GM12891 (cell line): ENCODE measurements at places on chromosomes 7 and 10.
A peak's percentile ranks its signal among the peaks of the same experiment; 100 is the strongest.

DNA sequence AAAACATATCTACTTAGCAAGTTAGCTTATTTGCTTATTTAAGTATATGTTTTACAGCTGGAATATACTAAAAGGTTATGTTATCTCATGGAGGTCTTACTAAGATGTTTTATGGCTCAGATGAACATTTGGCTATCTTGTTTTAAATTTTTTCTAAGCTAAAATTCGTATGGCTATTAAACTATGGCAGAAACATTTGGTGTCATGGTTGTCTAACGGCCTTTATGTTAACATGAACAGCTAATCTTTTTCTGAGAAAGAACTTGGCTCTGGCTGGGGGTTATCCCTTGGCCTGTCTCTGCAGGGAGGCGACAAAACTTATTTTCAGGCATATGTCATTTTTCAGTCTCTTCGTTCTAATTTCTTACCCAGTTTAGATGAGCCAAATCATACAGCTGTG, 101.5 kb upstream of the MTPN start:
- DNase-seq, result no peak

GRCh38 chr7:123270570-123270969, 70.8 kb upstream of the SLC13A1 start:
- DNase-seq, result no peak

DNA sequence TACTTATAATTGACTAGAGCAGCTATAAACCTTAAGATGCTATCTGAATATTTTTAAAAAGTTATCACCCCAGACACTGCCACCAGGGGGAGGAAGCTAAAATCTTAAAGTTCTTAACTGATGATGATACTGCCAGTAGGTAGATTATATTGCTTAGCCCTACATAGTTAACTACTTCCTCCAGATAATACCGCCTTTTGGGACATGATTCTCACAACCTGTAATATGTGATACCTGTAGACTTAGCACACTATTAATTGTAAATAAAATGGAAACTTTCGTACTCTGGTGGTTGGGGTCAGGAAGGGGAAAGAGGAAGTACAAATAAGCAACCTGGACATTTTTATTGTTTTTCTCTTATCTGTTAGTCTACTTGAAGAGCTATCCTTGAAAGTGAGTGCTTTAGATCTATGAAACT, 268.9 kb downstream of the ADK start:
- DNase-seq, result no peak

GRCh38 chr10:110706690-110707098, 62.6 kb downstream of the RBM20 start:
- DNase-seq, result no peak

GRCh38 chr10:123381224-123381623, 227.0 kb downstream of the BUB3 start:
- no peak for DNase-seq

DNA sequence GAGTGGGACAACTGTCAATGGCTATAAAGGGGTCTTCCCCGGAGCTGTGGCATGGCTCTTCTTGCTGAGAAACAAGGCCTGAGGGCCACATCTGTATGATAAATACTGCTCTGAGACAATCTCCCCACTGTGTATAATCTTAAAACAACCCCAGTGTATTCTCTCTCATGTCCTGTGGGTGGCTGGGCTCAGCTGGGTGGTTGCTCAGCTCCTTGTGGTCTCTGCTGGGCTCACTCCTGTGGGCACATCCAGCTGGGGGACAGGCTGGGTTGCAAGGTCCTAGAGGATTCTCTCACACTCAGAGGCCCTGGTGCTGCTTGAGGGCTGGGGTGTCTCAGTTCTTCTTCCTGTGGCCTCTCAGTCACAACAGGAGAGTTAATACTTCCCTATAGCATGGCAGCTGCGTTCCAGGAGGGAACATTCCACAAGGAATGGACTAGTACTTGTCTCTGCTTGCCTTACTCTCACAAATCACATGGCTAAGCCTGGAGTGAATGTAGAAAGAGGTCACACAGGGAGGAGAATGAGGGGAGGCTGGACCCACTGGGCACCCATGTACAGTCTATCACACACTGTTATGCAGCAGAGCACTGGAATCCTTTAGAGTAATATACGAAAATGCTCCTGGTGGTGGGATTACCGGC, 4.5 kb upstream of the EEPD1 start:
- DNase-seq, result no peak

- DNase-seq, result no peak
Observed at GRCh38 chr7:3135626-3136025, 92.0 kb upstream of the CARD11 start.

DNA sequence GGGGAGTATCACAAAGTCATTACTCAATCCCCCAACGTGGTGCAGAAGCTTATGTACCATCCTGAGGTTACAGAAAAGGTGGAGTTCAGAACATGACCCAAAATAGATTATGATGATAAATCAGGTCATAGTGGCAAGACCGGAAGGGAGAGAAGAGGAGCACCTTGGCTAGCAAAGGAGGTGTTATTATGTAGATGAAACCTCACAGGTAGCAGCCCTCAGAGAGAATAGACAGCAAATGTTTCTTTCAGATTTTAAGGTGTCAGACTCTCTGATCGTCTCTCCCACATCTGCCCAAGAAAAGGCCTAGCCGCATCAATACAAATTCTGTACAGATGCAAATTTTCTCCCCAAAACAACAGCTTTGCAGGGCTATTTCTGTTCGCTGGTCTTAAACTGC, 88.3 kb upstream of the SEMA3D start:
- DNase-seq, result no peak

DNA sequence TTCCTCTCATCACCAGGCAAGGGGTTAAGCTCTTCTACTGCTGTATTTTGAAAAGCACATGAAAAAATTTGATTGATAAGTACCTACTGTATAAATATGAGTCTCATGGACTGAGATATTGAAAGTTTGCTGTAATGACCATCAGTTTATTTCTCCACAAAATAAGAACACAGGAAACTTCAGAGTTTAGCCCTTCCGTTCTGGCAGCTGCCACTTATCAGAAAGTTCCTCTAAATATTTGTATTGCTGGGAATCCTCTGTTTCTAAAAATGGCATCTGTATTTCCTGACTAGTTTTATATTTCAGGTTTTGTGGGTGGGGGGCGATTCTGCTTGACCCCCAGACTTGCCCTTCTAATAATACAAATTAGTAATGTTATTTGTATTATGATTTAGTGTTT, 92.0 kb downstream of the LYZL2 start:
- DNase-seq, result no peak

DNA sequence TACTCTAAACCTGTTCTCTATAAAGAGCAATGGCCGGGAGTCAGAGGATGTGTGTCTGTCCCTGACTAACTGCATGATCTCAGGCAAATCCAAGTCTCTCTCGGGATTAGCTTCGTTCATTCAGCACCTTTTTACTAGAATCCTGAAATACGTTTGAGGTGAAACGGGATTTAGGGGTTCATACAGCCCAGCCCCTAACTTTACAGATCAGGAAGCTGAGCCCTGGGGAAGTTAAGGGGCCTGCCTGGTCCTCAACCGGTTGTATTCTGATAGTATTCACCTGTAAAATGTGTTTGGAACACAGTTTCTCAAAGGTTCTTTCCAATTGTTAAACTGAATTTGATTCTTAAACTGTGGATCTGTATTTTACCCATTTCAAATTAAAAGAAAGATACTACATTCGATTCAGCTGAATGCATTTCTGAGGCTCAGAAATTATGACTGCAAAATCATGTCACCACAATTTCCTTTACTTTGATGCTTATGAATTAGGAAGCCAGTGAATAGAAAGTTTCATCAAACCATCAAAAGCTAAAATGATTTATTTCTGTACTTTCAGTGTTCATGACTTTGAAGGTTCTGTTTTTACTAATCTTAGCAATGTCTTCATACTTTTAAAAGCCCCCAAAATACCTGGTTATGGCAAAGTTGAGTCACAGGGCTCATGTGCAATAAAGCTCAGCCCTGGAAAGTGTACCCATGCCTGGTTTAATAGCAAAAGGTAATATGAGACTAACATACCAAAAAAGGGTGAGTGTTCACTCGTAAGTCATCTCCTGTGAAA, 28.9 kb upstream of the EZH2 start:
- DNase-seq, result no peak

- no peak for DNase-seq
Observed at GRCh38 chr7:49564379-49564714, 209.1 kb upstream of the VWC2 start.

DNA sequence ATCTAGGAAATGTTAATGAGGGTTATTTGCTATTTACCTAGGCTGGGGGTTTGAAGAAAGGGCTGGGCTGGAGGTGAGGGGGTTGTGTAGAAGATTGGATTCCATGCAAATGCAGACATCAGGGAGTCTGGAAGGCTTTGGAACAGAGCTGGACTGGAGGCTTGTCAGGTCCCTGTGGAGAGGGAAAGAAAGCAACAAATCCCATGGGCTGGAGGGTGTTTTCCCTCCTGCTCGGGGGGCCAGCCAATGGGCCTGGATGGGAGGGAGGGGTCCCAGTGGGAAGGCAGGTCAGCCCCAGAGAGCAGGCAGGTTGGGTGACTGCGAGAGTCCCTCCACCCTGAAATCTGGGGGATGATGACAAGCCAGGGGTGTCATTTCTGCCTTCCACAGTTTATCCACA, 431.8 kb downstream of the RPS24 start:
- DNase-seq, result no peak

DNA sequence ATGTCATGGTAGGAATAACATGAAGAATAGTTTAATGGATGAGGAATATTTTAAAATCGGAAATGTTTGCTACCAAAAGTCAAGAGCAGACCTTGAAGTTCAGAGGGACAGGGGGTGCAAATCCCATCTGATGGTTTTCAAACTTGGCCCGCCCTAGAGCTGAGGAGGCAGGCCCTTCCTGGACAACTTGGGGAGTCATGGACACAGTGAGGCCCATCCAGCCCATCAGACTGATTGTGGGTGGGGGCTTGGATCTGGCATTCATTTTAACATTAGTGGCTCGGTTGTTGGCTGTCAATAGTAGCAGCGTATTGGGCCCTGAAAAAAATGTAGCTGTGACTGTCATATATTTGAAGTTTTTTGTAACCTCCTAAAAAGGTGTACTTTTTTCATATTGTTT, 2.0 kb downstream of the C10orf90 start:
- no peak for DNase-seq

GRCh38 chr10:118332236-118332635, 9.9 kb downstream of the FAM204A start:
- DNase-seq, result no peak

DNA sequence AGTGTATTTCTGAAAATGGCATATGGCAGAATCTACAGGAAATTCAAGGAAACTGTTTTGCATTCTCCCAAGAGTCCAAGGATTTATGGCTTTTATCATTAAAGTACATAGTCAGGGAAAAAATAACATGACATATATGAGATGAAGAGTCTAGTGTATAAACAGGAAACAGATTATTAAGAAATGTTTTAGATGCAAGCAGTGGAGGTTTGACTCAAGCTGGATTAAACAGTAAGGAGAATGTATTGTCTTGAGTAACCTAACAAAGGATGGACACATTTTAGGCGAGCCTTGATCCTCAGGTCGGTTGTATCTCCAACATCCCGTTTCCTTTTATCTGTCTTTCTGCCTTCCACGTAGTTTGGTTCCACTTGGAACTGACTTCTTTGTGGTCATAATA, 17.9 kb downstream of the OR6B1 start:
- DNase-seq, result no peak

DNA sequence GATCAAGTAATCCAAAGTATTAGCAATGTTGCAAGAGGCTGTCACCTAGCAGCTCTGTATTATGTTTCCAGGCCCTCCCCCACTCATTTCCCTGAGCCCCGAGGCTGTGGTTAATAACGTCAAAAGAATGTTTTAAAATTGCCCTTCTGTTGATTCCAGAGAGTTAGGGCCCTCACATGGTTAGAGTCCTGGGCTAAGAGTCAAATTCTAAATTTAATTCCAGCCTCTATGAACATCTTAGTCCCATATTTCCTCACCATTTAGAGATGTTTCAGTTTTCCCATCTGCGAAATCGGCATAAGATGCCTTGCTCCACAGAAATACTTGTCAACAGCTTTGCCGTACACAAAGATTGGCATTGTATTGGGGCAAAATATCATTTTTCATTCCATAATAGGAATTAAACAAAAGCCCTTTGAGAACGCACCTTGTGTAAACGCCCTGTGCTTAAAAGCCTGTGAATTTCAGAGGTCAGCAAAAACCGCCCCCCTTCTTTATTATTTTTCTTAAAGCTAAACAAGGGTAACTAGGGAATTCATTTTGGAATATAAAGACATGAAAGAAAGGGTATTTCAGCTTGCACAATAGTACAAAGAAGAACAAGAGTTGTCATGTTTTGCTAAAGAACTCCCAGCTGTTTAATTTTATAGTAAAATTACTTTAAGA, 135.8 kb downstream of the ARID5B start:
- DNase-seq, result no peak

GRCh38 chr7:2661602-2662272, 26.3 kb upstream of the AMZ1 start:
- DNase-seq, result no peak

DNA sequence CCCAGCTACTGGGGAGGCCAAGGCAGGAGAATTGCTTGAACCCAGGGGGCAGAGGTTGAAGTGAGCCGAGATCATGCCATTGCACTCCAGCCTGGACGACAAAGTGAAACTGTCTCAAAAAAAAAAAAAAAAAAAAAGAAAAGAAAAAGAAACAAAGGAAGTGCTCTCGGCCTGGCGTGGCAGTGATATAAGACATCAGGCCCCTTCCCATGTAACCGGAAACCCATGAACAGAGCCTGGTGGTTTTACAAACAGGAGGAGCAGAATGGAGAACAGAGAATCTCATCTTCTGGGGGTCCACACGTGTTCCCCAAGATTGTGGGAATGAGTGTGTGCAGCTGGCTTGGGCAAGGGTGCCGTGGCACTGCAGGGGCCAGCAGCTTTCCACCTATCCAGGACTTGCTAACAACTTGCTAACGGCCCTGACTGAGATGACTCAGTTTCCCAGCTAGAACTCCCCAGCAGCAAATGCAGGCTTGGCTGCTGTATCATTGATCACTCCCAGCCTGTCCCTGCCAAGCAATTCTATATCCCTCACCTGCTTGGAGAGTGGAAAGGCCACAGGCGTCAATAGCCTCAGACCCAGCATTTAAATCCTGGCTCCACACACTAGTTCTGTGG, 103.0 kb downstream of the COL26A1 start:
- no peak for DNase-seq

DNA sequence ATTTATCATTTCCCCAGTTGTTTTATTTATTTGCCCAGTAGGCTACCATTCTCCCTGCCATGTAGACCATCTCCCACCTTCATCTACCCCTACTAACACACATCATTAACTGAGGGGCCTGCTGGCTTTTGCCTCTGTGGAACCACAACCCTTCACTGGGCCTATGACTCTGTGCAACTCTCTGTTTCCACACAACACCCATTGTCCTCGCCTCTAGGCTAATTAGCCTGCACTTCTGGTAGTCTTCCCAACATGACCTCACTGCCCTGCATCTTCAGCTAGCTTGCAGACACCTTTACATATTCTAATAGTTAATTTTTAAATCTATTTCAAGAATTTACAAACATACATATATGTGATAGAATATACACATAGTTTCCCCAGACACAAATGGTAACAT, 7.5 kb downstream of the ANKIB1 start:
- no peak for DNase-seq

DNA sequence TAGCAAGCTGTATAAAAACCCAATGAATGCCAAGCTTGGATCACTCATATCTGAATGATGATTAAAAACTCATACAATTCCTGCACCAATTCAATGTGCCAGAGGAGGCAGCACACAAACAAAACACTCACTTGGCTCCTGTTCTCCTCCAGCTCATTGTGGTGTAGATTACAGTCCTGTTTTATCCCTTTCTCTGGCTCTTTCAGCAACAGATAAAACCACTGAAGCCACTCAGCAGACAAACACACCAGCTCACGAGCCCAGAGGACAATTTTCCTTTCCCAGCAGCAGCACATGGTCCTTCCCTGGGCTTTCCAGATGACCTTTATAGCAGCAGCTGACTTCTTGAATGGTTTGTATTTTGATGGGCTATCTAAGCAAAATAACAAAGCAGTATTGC, 107.3 kb upstream of the STARD3NL start:
- DNase-seq, result peak; percentile 10
